Fibroblast of skin of right quadriceps (primary cell): ENCODE measurements at places on chromosomes 16 and 17.

DNA sequence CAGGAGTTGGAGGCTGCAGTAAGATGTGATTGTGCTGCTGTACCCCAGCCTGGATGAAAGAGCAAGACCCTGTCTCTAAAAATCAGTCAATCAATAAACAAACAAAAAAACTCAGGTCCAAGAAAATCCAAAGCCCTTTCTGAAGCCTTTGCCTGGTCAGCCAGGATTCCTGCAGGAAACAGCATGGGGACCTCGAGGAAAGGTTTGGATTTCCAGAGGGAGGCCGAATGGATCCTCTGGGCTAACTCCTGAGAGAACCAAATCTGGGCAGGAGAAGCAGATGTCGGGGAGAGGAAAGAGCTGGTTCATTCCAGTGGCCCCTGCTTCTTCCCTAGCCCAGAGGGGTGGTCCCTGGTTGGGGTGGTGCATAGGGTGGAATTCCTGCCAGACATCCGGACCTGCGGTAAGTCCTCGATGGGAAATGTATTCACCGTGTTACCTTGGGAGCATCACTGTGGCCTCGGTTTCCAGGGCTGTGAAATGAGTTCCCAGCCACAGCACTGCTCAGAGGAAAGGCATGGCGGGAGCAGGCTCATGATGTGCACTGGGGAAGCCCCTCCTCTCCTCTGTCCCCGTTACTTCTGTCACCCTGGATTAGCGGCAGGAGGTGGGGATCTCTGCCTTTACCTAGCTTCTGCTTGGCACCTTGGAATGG lies 75.1 kb downstream of the CYLD start:
- no peak for DNase-seq

GRCh38 chr17:58409432-58409831 lies 7.9 kb downstream of the RNF43 start:
- DNase-seq, result no peak

DNA sequence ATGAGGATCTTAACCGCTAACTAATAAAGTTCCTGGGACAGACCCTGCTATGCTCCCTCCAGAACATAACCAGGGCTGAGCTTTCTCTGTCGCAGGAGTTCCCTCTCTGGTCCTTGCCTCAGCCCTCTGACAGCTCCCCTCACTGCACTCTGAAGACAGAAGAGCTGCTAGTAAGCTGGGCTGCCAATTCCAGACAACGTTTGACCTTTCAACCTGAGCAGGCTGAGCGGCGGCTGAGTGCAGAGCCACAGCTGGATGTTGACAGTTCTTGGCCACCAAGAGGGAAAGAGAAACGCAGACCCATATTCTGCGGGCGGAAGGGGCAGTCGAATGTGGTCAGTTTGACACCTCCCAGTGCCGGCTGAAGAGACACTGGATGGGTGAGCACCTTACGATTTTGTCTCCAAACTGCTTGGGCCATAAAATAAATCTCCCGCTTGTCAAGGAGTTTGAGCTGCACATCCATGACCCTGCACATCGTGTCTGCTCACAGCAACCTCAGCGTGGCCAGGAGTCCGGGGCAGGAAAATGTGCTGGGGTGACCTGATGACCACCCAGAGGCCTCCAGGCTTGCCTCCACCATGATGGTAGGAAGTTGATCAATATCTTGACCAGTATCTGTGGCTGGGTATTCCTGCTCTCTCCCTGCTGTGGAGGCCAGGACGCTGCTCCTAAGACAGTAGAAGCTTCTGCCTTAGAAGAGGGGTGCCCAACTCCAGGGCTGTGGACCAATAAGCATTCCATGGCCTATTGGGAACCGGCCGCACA lies 209.2 kb downstream of the PARN start:
- DNase-seq, result no peak

DNA sequence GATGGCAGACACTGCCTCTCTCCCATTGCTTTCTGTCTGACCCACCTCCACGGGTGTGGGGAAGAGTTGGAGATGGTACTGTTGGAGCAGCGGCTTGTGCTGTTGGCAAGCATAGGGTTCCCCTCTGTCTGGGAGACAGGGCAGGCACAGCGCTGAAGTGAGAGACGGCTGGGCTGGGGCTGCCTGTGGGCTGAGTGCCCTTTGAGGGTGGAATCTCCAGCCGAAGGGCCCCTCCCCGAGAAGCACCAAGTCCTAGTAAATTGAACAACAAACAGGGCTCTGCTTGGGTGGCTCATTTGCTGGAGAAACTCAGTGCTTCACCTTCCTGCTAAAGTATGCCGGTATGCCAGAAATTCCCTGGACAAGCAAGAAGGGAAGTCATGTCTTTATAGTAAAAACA lies 79.7 kb downstream of the KSR1 start:
- DNase-seq, result no peak

DNA sequence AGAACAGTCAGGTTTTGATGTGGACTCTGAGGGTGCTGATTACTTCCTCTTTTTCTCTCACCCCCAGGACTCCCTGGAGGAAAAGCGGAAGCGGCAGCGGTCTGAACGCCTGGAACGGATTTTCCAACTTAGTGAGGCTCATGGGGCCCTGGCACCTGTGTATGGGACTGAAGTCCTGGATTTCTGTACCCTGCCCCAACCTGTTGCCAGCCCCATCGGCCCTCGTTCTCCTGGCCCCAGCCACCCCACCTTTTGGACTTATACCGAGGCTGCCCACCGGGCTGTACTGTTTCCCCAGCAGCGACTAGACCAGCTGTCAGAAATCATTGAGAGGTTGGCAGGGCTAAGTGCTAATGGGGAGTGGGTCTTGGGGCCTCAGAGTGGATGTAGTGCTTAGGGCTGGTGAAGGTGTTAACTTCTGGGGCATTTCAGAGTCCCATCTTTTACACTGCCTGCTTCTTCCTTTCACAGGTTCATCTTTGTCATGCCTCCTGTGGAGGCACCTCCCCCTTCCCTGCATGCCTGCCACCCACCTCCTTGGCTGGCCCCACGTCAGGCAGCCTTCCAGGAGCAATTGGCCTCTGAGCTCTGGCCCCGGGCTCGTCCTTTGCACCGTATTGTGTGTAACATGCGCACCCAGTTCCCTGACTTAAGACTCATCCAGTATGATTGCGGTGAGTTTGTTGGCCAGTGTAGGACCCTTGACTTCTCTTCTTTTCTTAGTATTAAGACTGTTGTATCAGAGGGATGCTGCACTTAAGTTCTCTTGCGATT lies 19.1 kb upstream of the PHKG2 start:
- no peak for DNase-seq

DNA sequence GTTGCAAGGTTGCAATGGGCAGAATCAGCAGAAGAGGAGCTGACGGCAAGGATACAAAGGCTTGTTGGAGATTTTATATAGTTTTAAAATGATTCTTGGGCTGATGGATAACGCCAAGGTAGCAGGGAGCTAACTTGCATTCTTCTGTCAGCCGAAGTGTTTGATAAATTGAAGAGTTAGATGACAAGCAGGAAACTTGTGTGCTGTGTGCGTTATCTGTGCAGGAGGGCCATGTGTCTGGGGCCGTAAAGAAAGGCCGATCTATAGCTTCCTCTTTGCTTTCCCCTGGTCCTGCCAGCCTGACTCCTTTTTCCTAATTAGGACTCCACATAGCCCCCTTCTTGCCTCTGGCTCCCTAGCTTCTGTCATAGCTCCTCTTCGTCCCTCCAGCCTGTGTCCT lies 6.7 kb upstream of the WWOX start:
- no peak for DNase-seq
